ENCODE measurements at places on chromosomes 5 and 9. TPM values are rescaled to one million over a fixed set of nuclear protein-coding genes. Genes with fewer than 3 reads are reported as not detected.

SKP2 gene
- 11.0 TPM for total RNA-seq

IFNE gene
- 6.6 TPM for total RNA-seq

CCDC192 gene
- not detected for total RNA-seq

HEMGN gene
- total RNA-seq = not detected

PCDHB14 gene
- 0.77 TPM for total RNA-seq

GALNT12 gene
- 18.2 TPM for total RNA-seq

PCDHGB4 gene
- 18.3 TPM for total RNA-seq

AJM1 gene
- 1.8 TPM for total RNA-seq

TUSC1 gene
- 10.5 TPM for total RNA-seq

SPINK7 gene
- not detected for total RNA-seq

All from fibroblast of lung (primary cell).